ENCODE measurements at places on chromosomes 3 and 15. TPM values are rescaled to one million over a fixed set of nuclear protein-coding genes. Genes with fewer than 3 reads are reported as not detected.

Gene STRA6
- total RNA-seq, result not detected

Gene SCAANT1
- total RNA-seq, result not detected

Gene AMT
- total RNA-seq, result 15.8 TPM

- DNase-seq, result no peak
Measured at GRCh38 chr3:18149386-18149785, 275.8 kb downstream of the SATB1 start.

DNA sequence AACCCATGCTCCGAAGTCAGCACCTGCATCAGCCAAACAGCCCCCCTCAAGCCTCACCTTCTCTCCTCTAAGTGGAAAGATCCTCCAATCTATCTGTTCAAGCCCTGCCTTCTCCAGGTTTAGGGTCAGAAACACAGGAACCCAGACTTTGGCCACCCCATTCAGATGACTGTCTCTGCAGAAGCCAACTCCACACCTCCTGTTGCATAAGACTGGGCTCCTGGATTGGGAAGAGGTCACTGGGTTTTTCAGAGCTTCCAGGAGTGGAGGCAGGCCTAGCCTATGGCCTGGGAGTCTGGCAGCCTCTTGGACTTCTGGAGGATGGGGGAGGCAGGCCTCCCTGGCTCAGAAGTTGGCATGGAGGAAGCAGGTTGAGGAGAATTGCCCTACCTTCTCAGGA is 21.5 kb downstream of the CCDC33 start:
- no peak for DNase-seq
